EH (cell line): ENCODE measurements at places on chromosomes 5 and 9.

DNA sequence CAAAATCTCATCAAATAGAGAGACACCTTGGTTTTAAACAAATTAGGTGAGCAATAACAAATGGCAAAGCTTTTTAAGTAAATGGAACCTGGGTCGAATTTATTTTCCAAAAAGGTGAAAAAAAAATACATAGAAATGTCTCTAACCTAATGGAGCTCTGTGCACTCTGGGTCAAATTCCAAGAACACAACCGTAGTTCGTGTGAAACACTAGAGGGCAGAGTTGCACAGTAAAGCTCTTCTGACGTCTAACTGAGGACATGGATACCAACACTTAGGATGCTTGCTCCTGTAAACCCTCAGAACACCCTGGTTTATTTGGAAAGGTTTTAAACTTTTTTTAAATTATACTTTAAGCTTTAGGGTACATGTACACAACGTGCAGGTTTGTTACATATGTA is 18.9 kb downstream of the MARCHF11 start:
- peak; percentile 62 for DNase-seq

GRCh38 chr9:3436629-3437420 is 89.0 kb downstream of the RFX3 start:
- peak; percentile 59 for DNase-seq

GRCh38 chr5:125775896-125776295 is 647.3 kb upstream of the GRAMD2B start:
- no peak for DNase-seq

DNA sequence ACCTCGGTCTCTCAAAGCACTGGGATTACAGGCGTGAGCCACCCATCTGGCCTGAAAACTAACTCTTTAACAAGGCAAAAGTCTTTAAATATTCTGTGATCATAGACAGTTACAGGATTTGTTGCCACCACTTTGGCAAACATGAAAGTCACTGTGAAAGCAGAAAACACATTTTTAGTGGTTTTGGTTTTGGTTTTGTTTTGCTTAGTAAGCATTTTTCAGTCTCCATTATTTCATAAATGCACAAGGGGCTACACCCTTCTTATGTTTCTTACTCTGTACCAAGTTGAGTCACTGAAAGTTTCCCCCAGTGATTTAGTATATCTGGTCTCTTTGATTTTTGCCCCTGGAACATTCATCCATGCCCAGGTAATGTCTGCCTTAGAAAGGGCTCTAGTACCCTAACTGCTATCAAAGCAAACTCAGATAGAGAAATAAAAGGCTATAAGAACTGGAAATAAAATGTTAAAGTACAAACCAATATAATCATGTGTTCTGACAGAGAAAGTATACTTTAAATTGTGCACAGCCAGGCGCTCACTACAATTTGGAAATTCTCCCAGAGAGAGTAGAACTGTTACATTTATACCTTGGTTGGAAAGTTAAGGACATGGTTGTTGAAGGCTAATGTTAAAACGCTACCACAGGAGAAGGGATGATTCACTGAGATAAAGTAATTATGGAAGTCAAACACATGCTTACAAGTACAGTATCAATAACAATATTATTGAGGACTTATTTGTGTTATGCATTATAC is 1022.5 kb upstream of the DMAC1 start:
- DNase-seq, result no peak

- no peak for DNase-seq
Measured at GRCh38 chr5:33072296-33072695, 361.2 kb downstream of the NPR3 start.

GRCh38 chr9:120161776-120162175 is 418.2 kb downstream of the CDK5RAP2 start:
- DNase-seq, result no peak

GRCh38 chr9:105833271-105833975 is 139.1 kb downstream of the TMEM38B start:
- peak; percentile 3 for DNase-seq

GRCh38 chr5:26761446-26761845 is 276.9 kb downstream of the CDH9 start:
- no peak for DNase-seq

GRCh38 chr5:134662971-134663370 is 14.4 kb downstream of the SEC24A start:
- no peak for DNase-seq

DNA sequence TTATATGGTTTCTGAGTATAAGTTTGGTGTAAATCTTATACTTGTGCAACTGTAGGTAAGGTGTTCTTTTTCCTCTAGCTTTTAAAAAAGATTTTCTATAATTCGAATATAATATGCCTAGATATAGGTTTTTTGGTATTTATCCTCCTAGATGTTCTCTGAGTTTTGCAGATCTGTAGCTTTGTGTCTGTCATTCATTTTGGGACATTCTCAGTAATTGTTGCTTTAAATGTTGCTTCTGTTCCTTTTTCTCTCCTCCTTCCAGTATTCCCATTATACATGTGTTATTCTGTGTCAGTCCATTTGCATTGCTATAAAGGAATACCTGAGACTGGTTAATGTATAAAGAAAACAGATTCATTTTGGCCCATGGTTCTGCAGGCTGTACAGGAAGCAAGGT is 33.7 kb downstream of the LURAP1L start:
- DNase-seq, result no peak

DNA sequence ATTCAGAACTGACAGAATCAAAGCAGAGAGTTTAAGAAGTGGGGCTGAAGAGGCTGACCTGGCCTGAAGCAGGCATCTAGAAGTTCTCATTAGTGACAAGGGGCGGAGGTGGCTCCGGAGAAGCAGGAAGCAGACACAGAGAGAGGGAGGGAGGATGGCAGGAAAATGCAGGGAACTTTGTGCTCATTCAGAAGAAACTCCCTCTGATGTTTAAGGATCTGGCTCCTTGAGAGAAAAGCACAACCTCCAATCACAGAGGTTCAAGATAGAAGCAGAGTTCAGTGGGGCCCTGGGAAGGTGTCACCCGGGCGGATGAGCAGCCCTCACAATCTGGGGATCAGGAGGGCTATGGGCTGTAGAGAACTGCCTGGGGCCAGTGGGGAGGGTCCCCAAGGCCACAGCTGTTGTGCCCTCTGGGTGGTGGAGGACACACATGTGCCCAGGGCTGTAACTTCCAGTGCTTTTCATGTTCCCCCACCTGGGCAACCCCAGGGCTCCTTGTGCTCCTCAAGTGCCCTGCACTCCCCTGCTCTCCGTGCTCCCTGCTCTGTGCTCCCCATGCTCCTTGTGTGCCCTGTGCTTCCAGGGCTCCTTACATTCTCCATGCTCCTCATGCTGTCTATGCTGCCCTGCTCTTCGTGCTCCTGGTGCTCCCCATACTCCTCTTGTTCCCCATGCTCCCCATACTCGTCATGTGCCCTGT is 51.4 kb downstream of the TRIP13 start:
- no peak for DNase-seq

DNA sequence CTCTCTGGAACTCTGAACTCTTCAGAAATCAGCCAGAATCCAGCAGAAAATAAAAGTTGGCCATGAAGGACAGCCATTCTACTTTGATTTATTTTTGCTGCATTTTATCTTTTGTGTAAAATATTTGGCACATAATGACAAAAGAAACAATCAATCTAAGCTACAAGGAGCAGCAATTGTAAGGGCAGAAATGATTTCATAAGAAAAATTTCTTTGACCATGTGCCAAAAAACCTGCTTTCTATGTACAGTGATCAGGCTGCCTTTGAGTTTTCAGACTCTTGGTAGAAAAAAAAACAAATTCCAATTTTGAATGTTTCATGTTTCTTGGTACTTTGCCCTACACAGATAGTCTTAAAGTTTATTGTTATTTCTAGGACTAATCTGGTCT is 69.8 kb upstream of the SLC1A3 start:
- DNase-seq, result no peak

DNA sequence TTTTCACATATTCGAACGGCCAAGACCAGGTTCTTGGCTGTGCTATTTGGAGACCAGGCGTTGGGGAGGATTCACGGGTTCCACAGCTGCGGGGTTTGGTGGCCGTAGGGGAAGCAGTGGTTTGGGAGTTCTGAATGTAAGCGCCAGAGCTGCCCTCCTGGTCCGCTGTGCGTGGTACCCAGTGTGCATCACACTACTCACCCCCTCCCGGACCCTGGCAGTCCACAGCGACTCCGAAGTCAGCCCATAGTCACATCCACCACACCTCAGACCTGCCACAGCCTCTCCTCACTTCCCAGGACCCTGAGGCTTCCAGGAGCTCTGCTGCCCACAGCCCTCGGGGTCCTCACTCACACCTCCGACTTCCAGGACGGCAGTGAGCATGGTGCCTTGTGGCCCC is 26.8 kb downstream of the AMBP start:
- DNase-seq, result no peak

- DNase-seq, result peak; percentile 53
Measured at GRCh38 chr5:127746756-127747155, 43.6 kb downstream of the CCDC192 start.

- no peak for DNase-seq
Measured at GRCh38 chr9:113542006-113542405, 78.5 kb downstream of the RGS3 start.

DNA sequence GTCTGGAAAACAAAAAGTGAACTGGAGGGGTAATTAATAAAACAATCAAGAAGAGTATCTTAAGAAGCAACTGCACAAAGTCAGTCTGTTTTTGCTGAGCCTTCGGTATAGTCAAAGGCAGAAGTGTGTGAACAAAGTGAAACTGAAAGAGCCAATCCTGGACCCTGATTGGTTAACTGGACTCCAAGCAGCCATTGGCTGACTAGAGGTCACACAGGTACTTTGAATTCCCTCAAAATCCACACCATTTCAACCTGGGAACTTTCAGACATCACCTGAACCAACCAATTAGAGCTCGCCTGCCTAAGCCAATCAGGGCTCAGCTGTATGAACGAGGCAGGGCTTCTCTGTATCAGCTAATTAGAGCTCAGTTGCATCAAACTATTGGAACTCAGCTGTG is 286.7 kb downstream of the TLE4 start:
- DNase-seq, result peak; percentile 55

- no peak for DNase-seq
Measured at GRCh38 chr9:131594906-131595665, 49.8 kb downstream of the PRRT1B start.

GRCh38 chr9:111728617-111729366 is 65.9 kb downstream of the SHOC1 start:
- DNase-seq, result peak; percentile 93

- no peak for DNase-seq
Measured at GRCh38 chr5:43636076-43636475, 33.1 kb downstream of the NNT start.

DNA sequence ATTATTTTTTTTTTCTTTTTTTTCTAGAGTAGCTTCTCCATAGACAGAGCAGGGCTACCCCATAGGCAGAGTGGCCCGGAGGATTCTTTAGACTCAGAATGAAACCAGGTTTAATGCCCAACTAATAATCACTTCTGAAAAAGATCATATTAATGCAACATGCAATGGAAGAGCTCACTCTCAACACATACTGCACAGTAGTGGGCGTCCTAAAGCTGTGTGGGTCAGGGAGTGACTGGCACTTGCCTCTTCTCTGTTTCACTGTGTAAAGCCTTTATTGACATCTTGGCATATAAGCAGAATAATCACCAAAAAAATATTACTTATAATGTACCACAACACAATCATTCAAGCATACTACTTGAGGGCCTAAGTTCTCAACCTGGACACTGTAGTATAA is 11.1 kb downstream of the PWWP2A start:
- no peak for DNase-seq

GRCh38 chr5:174204535-174205313 is 159.2 kb downstream of the NSG2 start:
- no peak for DNase-seq

- no peak for DNase-seq
Measured at GRCh38 chr5:134345996-134346395, 21.0 kb downstream of the CDKL3 start.

- DNase-seq, result no peak
Measured at GRCh38 chr9:18703151-18703900, 229.4 kb downstream of the ADAMTSL1 start.

- no peak for DNase-seq
Measured at GRCh38 chr9:105393576-105394344, 54.1 kb upstream of the FSD1L start.

DNA sequence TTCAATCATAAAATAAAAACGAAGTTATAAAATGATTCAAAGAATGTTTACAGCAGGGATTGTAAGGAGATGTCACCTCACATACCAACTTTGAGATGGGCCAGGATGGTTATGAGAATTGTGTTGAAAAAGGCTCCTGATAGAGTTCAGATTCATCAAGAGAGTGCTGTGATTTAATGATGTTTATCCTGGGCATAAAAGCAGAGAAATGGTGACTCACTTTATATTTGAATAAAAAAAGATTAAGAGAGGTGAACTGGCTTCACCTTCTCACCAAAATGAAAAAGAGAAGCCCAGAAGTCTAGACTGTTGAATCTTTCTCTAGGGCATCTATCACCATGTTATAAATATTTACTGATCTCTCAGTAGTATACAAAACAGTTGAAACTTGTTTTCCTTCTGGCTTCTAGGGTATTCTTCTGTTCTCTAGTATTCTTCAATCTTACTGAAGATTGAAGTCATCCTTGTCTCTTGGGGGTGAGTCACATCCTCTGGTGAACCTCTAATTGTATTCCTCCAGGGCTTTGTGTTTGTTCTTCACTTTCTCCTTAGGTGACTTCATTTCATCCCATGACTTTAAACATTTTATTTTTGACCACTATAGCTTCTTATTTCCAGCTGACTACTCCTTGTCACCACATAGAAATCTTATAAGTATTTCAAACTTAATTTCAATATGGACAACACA is 1237.3 kb upstream of the C9orf72 start:
- no peak for DNase-seq

DNA sequence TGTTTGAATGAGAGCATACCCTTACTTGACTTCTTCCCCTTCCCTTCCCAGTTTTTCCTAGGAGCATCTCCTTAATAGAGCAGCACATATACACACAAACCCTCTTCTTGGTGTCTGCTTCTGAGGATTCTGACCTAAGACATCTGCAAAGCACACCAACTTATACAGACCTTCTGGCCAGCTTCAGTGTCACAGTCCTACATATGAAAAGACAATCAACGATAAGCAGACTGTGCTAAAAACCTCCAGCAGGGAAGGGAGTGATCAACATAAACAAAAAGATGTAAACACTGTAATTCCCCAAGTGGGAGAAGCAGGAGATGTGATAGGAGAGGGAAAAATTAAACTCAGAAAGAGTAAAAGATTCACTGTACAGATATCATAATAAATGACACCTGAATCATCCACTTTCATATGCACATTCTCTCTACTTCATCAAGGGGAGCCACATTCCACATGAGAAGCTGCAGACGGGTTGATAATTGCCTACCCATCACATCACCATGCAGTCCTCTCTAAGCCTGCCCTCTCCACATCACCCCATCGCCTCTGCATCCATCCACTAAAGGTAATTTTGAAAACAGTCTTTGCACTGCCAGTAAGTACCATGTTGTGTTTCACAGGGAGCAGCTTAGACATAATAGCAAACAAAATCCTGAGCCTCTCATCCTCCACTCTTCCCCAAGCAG is 13.0 kb downstream of the APBA1 start:
- DNase-seq, result no peak

GRCh38 chr9:130872912-130873503 is 23.6 kb downstream of the QRFP start:
- no peak for DNase-seq

GRCh38 chr9:110106661-110107060 is 101.3 kb downstream of the C9orf152 start:
- DNase-seq, result no peak
